ENCODE measurements at places on chromosomes 16 and 17.

GRCh38 chr17:76725580-76726230 is 701 bp downstream of the JMJD6 start:
- peak; percentile 58 for DNase-seq

DNA sequence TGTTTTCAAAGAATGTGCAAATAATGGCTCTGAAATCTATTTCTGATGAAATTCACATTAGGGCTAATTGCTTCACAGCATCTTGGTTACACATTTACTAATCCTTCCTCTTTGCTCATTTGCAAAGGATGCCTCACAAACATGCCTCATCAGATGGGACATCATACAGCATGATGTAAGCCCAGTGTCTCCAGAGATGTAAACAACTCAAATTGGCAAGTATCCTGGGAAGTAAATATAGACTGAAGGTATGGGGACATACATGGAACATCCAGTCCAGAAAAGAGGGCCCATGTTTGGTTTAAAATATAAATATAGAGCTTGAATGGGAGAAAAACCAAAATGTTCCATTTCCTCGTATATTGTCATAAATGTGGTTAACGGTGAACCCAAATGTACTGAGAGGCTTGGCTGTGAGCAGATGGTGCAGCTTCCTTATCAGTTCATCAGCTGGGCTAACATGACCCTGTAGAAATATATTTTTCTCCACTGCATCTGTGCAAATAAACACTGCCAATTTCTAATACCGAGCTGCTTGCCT is 142.9 kb upstream of the NUDT7 start:
- DNase-seq = no peak

- no peak for DNase-seq
Measured at GRCh38 chr17:81380666-81381518, 14.4 kb upstream of the BAHCC1 start.

GRCh38 chr17:80679816-80680215 is 135.2 kb downstream of the RPTOR start:
- no peak for DNase-seq

DNA sequence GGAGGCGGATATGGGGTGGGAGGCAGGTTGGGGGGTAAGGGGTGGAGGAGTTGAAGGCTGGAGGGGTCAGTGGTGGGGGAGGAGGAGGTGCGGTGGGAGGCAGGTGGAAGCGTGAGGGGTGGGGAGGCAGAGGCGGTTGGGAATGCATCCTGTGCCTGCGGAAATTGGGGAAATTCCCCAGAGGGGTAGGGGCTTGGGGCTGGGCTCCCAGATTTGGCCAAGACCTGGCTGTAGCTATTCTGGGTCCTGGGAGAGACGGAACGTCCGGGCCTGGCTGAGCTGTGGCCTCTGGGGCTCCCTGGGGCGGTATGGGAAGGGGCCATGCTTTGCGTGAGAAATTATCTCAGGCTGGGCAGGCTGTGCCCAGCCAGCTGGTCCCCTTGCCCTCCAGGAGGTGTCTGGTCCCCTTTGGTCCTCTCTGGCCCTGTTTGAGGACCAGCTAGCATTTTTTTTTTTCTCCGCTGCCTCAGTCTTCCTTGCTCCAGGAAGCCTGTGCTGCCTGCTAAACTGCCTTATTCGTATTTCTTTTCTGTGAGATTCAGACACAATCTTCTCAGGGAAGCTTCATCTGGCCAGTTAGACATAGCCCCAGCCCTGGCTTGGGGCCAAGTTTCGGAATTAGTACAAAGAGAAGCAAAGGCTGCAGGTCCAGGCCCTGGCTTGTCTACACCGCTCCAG is 7.3 kb upstream of the TRPV2 start:
- DNase-seq = no peak

GRCh38 chr17:73324160-73324475 is 12.3 kb upstream of the CDC42EP4 start:
- no peak for DNase-seq

DNA sequence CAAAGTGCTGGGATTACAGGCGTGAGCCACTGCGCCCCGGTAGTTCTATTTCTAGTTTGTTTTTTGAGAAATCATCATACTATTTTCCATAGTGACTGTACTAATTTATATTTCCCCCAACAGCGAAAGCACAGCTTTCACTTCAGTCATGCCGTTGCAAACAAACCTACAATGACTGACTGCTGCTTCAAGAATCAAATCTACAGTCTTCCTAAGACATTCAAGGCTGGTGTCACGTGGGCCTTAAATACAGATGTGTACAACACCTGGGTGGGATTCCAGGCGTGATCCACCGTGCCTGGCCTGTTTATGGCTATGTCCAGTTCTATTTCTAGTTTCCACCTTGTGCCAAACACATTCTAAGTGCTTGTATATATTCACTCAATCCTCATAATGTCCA is 72.0 kb downstream of the ABCC6 start:
- no peak for DNase-seq

GRCh38 chr16:12126091-12126806 is 149.7 kb downstream of the SNX29 start:
- no peak for DNase-seq

GRCh38 chr16:10685709-10686108 is 9.0 kb downstream of the TEKT5 start:
- DNase-seq = no peak

GRCh38 chr17:44829523-44830358 is at the start of gene GJC1:
Gene GJC1, minus strand, starts transcription at chr17:44830287. Its CDS starts 24,470 bp downstream, at chr17:44805817.
- DNase-seq = no peak

DNA sequence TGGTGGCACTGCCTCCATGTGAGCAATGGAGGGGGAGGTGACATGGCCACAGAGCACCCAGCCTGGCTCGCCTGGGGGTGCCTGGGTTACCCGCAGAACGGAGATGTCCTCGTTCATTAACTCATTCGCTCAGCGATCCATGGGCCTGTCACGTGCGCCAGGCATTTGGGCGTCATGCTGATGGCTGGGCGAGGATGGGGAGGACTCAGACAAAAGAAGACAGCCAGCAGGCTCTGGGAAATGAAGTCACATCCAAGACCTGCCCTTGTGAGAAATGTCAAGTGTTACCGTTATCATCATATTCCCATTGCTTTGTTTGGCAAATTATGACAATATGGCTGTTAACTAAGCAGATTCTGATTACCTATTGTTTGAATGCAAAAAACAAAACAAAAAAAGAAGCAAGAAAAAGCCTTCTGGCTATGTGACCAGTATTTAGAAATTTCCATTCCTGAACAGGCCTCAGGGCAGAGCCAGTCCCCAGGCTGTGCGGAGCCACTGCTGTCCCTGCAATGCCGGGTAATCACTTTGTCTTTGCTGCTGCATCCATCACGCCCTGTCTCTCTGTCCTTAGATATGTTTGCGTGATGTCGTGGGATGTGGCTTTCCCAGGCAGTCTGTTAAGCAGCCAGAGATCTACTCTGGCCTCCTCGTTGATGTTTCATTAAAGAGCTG is 57.9 kb downstream of the CMIP start:
- no peak for DNase-seq

DNA sequence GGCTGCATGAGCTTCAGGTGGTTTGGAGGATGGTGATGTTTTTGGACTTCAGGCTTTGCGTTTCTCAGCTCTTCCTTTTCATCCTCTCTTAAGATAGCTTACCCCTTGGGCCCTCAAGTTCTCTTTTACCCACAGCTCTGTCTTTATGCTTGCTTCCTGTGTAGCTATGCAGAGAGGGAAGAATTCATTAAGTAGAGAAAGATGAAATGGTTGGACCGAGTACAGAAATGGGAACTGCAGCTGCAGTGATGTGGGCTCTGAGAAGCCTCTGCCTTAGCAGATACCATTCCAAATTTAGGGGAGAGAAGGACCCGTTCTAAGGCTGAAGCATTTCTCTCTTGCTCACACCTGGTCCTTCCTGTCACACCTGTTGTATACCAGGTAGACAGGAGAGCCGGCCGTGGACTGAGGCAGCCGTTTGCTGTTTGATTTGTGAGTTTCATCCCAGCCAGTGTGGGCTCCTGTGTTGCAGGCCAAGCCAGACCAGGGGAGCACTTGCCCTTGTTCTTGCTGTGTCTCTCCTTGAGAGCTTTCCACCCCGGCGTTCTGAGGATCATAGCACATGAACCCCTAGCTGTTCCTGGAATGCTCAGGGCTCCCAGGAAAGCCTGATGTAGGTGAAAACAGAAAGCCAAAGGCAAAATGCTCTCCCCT is 392.7 kb downstream of the CPPED1 start:
- no peak for DNase-seq

DNA sequence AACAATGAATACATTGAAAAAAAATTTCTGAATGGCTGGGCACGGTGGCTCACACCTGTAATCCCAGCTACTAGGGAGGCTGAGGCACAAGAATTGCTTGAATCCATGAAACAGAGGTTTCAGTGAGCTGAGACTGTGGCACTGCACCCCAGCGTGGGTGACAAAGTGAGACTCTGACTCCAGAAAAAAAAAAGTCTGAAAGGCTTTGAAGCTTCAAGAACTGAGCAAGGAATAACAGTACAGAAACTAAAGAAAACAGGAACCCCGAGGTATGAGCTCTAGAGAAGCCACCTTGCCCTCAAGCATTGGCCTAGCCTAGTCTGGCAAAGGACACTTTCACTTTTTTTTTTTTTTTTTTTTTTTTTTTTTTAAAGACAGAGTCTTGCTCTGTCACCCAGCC is 45.0 kb downstream of the TEX2 start:
- no peak for DNase-seq

Measured in effector CD4-positive, alpha-beta T cell (primary cell).